ENCODE measurements at places on chromosomes 1 and 21.

DNA sequence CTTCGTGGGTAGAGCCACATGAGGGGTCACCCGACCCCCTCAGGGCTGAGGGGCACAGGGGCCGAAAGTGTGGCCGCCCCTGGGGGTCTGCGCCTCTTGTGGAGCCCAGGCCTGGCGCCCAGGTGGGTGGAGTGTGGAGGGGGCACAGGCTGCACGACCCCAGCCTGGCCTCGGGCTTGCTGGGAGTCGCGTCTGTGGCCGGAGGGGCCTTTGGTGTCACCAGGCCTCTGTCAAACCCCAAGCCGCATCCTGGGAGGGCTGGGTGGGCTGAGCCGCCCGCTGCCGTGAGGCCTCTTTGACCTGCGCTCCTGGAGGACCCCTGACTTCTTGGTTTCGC is 60.7 kb downstream of the FAAP20 start:
- DNase-seq = no peak

DNA sequence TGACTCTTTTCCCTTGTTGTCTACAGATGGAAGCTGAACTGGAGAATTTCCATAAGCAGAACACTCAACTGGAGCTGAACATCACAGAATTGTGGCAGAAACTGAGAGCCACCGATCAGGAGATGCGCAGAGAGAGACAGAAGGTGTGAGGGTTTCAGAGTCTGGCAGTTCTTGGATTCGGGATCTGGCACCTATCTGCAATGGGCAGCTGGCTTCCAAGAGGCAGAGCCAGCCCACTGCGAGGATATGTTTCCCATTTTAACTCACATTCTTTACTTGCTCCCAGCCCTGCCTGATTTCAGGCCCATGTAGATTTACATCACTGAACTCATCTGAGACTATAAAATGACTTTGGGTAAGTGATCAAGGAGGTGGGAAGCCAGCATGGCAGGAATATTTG is 37.3 kb upstream of the TMEM125 start:
- DNase-seq = no peak

DNA sequence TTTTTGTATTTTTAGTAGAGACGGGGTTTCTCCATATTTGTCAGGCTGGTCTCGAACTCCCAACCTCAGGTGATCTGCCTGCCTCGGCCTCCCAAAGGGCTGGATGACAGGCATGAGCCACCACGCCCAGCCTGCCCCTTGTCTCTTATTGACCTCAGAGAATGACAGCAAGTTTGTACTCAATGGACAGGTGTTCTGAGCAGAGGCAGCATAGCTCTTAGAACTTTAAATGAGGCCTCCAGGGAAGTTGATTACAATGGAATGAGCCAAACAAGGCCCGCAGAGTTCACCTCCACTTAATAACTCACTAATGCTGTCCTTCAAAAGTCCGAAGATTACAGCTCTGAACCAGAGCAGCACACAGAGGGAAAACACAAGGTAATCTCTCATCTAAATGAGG is 10.9 kb downstream of the TMPRSS2 start:
- DNase-seq = no peak

- no peak for DNase-seq
Measured at GRCh38 chr1:46522184-46522968, 29.1 kb downstream of the KNCN start.

GRCh38 chr1:5779608-5780323 is 212.5 kb downstream of the NPHP4 start:
- DNase-seq = no peak

DNA sequence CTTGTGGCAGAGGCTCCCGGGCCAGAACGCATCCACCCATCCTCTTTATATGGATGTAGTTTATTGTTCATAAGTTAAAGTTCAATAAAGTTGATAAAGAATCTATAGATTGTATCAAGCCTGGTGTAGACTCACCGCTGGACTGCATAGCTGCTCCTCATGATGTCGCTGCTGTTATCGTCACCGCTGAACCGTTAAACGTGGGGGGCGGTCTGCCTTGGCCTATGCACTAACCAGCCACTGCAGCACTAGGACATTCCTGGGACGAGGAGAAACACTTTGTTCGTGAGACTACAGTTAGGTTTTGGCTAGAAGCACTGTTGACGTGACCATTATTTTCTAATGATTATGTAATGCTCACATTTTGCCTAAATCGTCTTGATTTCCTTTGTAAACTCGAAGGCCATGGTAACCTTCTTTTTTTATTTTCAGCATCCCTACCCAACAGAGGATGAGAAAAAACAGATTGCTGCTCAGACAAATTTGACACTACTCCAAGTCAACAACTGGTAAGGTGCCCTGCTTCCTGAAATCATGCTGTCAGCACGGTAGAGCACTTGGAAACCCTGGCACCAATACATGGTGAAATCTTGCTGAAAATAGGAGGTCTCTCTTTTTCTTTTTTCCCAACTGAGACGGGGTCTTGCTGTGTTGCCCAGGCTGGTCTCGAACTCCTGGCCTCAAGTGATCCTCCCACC is 50.2 kb downstream of the PKNOX1 start:
- no peak for DNase-seq

DNA sequence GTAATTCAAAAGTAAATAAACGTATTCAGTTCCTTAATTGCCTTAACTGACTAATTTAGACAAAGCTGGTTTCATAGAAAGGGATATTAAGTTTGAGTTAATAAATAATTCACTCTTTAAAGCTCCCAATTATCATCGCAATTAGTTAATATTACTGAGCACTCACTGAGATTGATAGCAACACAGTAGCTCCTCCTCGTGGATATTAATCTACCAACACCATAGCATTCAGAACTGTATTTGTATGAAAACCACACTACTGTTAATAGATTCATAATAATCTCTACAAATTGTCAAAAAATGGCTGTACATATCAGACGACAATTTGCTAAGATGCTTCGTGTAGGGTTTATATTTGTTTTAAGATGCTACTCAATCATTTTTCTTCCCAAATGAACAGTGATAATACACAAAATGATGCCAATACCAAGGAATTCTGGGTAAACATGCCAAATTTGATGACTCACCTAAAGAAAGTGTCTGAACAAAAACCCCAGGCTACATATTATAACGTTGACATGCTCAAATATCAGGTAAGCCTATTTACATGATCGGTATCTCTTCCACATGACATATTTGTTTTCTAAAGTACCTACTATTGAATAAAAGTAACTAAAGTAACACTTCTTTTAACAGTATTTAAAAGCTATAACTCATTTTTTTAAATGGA is 18.8 kb upstream of the DYNLT5 start:
- no peak for DNase-seq

GRCh38 chr1:63742526-63742925 is 31.3 kb upstream of the ROR1 start:
- no peak for DNase-seq

GRCh38 chr1:30603081-30603858 is 120.1 kb downstream of the MATN1 start:
- DNase-seq = no peak

DNA sequence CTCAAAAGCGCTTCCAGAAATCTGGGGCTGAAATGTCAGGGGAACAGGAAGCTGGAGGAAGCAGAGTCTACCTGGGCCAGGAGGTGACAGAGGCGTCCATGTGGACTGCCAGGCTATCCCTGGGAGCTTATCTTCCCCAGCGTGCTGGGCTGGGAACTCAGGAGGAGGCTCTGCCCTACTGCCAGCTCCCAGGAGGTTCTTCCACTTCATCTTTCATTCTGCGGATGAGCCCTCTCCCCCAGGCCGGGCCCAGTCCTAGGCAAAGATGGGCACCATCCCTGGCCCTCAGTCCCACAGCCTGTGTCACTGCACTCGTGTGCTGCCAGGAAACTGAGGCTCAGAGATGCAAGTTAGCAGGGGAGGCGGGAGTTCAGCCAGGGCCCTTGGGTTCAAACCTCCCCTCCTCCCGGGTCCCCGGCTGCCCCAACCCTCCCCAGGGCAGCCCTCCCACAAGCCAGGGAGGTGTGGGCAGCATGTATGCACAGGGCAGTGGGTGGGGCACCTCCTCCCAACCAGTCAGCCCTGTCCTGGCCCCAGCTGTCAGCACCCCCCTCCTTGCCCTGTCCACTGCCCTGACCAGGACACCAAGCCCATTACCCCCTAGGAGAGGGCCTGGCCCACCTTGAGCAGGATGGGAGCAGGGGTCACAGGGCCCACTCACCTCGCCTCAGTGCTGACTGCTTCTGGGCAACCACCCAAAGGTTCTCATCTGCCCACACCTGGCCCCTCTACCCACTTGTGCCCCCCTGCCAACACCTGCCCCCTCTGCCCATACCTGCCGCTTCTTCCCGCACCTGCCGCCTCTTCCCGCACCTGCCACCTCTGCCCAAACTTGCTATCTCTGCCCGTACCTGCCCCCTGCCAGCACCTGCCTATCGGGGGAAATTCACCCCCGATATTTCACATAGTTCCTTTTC is 226.0 kb downstream of the NPHP4 start:
- no peak for DNase-seq

- DNase-seq = no peak
Measured at GRCh38 chr21:43818685-43819084, 29.3 kb downstream of the RRP1 start.

- no peak for DNase-seq
Measured at GRCh38 chr1:151494741-151495281, 16.4 kb upstream of the CGN start.

GRCh38 chr1:116382321-116382720 is 9.3 kb downstream of the ATP1A1 start:
- DNase-seq = no peak

DNA sequence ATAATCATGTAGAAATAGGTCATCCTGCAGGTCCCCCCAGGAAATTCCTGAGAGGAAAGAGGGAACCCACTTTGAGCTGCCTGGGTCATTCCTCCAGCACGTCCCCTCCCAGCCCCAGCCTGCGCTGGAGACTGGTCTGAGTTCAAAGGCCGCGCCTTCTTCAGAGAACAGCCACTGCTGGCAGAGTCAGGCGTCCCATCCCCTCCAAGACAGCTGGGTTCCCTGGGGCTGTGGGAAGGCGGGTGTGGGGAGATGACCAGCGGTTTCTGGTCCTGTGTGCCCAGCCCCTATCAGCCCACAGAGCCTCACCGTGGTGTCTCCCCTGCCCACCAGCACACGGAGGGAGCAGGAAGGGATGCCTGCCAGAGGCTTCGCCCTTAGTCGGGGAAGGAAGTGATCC is 18.0 kb upstream of the TRAPPC10 start:
- no peak for DNase-seq

DNA sequence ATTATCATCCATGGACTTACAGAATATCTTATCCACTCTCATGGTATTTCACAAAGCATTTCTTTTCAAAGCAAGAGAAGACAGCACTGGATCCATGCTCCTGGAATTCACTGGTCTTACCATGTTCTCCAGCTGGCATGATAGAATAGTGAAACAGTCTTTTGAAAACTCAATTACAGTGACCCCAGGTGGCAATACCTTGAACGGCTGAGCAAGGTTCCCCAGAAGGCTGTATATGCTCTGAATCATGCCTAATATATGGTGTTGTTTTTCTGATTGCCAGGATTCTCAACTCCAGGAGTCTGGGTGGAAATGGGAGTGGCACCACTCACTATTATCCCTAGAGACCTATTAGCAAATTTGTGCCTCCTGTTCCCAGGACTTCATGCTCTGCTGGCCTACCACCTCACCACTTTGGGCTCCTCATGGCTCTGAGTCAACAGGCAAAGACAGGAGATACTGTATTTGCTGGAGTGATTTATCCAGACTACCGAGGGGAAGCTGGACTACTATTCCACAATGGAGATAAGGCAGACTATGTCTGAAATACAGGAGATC is 87.6 kb downstream of the CATSPERE start:
- DNase-seq = no peak

DNA sequence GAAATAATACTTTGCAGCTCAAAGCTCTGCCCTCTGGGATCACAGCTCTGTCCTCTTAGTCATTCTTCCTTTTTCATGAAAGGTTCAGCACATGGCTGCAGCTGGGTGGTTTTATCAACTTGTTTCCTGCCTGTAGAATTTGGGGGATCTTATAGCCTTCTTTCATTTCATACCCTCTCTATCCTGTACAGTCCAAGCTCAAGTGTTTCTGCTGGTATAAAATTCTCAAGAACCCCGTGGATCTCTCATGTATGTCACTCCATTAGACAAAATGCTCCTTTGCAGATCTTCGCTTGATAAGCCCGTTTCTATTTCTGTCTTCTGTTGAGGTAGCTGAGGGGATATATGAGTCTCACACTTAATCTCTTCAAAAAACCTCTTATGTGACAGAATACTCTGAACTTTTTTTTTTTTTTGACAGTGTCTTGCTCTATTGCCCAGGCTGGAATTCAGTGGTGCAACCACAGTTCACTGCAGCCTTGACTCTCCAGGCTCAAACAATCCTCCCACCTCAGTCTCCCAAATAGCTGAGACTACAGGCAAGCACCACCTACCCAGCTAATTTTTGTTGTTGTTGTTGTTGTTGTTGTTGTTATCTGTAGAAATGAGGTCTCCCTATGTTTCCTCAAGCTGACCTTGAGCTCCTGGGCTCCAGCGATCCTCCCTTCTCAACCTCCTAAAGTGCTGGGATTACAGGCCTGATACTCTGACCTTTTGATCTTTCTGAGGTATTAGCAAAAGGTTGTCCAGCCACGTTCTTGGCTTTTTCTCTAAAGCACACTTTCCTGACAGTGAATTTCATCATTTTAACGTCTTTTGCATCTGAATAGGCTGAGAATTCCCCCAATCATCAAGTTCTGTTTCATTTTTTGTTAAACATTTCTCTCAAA is 24.6 kb upstream of the COL9A2 start:
- no peak for DNase-seq

DNA sequence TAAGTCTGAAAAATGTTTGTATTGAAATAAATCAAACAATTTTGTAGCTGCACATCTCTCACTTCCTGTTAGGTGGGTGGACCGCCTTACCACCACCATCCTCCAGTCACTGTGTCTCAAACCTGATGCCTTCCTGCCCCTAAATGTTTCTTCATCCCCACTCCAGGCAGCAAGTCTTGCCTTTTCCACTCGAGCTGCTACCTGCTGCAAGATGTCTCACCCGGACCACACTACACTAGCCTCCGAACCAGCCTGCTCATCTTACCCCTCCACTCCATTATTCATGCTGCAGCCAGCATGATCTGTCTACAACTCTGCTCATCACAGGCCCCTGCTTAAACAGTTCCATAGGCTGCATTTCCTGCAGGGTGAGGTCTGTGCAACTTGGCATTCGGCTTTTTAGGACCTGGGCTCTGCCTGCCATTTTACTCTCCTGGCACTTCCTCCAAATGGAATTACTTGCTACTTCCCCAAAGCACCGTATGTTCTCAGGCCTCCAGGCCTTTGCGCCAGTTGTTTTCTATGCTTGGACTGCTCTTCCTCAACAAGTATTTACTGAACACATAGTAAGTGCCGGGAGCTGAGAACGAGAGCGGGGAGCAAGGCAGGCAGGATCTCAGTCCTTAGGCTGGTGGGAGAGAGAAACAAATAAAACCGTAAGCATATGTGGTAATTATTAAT is 5.2 kb upstream of the SF3A3 start:
- no peak for DNase-seq

GRCh38 chr1:85102479-85102878 is 54.2 kb upstream of the MCOLN3 start:
- no peak for DNase-seq

GRCh38 chr1:58561633-58562032 is 15.1 kb upstream of the OMA1 start:
- DNase-seq = no peak

DNA sequence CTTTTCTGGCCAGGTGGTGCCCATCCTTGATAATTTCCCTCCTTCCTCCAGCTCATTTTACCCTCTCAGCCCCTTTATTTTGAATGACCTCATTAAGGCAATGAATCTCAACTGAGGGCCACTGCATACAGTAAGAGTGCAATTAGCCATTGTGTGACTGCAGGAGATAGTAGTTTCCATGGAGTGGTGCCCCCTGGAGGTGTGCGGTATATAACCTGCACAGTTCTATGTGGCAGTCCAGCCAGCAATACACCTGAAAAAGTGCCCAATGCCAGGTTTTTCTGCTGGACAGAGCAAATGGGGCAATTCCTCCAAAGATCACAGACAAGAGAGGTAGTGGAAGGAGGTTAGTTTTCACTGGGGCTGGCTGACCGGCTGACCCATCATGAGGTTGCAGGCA is 25.9 kb upstream of the LRRC38 start:
- no peak for DNase-seq

Measured in type B pancreatic cell (in vitro differentiated cells).